ENCODE measurements at places on chromosomes 3 and 15.

DNA sequence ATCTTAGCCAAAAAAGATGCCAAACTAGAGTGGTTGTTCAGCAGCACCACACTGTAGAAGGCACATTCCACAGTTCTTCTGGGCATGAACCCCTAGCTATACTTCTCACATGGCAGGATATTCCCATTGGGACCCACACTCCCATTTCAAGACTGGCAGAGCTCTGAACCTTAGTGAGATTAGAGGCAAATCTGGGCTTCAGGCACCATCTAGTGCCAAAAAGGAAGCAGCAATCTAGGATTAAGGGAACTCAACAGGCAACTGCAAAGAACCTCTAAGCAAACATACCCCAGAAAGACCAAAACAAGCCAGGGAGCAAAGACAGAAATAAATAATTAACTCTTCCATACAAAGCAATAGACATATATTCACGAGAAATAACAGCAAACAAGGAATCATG is 66.2 kb downstream of the TAFA4 start:
- DNase-seq = no peak

- no peak for DNase-seq
Observed at GRCh38 chr3:15756505-15756904, 41.3 kb downstream of the ANKRD28 start.

DNA sequence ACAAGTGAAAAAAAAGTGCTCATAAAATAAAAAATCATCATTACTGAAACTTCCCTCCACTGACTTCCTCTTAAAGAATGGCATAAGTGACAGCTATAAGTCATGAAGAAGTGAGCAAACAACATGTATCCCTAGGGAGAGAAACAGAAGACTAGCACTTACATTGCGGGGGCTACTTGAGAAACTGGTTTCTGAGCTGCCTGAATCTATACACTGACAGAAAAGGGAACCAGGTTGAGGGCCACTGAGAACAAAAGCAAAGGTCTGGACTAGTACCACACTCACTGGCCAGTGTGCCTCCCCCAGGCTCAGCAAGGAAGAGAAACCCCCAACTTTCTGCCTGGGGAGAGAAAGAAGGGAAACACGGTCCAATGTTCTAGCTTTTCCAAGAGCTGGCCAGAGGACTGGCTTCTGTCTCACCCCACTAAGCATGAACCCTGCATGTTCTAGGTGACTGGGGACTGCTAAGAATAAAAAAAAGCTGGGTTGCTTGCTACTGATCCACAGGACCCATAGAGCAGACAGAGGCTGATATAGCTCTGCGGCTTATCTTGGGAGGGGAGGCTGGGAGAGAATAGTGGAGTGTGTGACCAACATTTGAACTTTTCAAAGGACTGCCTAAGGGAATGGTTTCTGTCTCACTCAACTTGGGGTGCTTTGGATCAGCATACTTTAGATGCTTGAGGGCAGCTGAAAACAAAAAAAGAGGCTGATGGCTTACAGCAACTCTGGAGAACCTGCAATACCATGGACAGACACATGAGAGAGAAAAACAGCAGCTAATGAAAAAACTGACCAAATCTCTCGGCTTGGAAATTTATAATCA is 8.1 kb downstream of the RAD18 start:
- DNase-seq = no peak

- DNase-seq = no peak
Observed at GRCh38 chr3:31096661-31097395, 202.4 kb upstream of the GADL1 start.

DNA sequence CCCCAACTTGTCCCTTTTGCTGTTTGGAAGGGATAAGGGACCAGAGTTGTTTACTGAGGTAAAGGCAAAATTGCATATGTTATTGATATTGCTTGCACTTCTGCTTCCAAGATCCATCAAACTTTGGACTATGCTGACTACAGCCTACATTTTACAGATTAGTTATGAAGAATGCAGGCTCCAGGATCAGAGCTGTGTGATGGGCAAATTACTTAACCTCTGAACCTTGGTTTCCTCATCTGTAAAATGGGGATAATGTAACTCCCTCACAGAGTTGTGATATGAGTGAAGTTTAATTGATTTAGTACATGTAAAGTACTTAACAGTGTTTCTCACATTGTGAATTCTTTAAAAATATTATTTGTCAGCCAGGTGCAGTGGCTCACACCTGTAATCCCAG is 15.9 kb downstream of the FAIM start:
- DNase-seq = no peak

DNA sequence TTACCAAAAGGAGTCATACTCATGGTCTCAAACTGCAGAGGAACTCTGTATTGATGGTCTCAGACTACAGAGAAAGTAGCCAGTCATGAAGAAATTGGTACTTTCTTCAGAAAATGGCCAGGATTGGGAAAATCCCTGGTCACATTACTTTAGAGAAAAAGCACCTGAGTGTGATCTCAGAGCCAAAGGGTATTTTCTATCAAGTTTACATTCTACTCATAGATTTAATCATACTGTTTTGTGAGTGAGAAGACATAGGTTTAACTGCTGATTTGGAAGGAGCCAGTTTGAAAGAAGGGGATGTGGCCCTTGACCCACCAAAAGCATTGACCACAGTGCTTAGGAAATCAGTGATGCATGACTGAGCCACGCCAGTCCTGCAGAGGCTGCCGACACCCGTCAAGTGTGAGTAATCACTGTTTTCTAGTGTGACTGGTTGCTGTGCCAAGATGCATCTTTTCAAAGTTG is 203.6 kb downstream of the AKAP13 start:
- DNase-seq = peak; percentile 45

DNA sequence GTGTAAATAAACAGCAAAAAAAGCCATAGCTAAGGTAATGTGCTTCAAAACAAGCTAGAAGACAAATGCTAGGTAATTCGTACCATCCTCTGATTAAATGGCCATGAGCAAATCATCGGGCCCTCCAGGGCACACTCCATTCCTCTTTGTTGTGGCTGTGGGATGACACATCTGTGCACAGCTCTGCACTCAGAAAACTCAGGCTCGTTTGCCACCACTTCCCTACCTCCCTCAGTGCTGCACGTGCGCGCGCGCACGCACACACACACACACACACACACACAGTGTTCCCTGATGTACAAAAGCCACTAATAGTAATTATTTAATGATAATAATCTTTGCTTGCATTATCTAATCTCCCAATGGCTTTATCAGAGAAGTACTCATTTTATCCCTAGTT is 336.6 kb downstream of the FEZF2 start:
- DNase-seq = no peak

GRCh38 chr15:25342629-25343028 is 96.2 kb downstream of the UBE3A start:
- no peak for DNase-seq

DNA sequence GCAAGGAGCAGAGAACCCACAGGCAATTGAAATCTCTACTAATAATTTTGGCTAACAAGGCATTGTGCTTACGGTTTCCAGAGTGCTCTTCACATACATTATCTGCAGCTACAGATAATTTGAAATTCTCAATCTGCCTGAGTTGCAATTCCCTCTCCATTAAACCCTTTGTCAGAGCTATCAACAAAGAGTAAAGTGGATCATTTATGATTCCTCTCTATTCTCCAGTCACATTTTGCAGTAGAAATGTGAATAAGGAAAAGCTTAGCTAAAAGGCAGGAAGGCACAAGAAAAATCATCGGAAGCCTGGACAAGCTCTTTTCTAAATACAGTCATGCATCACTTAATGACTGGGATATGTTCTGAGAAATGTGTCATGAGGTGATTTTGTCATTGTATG is 49.6 kb downstream of the FAM98B start:
- no peak for DNase-seq

- DNase-seq = no peak
Observed at GRCh38 chr15:32877252-32878019, 159.6 kb downstream of the GREM1 start.

GRCh38 chr3:196079682-196080081 is 2.2 kb downstream of the TFRC start:
- no peak for DNase-seq

- no peak for DNase-seq
Observed at GRCh38 chr15:48717458-48717857, 71.9 kb upstream of the FBN1 start.

DNA sequence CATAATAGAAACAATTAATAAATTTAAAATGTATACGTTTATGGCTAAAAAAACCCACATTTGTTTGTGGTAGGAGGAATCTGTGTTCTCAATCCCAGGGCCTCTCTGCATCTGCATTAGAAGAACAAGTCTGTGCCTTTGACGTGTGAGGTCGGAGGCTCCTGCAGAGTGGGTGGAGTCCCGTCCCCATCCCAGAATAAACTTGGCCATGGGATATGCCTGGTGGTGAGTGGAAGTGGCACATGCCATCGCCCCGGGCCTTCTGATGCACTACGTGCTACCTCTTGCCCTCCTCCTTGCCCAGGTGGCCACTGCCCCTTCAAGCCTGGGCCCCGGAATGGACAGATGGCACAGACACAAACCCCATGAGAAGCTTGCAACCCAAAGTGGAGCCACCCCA is 131.1 kb upstream of the NSMCE3 start:
- DNase-seq = no peak

DNA sequence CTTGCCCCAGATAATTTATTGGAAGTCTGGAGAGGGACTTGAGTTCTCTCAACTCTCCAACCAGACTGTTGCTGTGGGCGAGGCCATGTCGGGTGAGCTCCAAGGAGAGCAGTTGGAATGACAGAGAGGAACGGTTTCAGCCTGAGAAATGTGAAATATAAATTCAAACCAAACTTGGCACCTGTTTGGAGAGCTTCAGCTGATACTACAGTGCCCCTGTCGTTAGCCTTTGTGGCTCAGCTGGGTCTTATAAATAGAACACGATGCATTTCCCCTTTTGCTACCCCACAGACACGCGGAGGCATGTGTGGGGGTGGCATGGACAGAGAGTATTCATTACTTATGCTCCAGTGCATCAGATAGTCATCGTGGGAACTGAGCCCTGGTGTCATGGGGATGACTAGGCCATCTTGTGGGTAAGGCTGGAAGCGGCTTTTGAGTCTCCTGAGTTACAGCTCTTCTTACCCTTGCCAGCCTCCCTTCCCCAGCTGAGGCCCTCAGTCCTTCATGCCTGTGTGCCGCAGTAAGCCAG is 15.6 kb downstream of the SMAD3 start:
- peak; percentile 74 for DNase-seq

DNA sequence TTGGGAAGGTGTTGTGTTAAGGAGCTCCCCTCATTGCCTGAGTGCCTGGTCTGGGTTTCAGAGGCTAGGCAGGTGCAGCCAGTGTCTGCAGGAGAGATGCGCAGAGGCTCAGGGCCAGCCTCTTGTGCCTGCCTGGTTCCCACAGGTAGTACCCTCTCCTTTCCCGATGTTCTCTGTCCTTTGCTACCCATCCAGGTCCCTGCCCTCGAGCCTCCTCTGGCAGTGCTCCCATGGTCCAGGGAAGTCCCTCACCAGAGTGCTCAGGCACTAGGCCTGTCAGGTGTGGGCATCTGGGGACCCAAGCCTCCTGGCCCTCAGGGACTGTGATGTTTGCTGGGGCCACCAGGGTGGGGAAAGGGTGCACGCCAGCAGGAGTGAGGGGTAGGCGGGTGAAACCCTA is 5.0 kb downstream of the TRPM1 start:
- DNase-seq = no peak

- no peak for DNase-seq
Observed at GRCh38 chr15:29141308-29142128, 128.1 kb downstream of the NSMCE3 start.

- DNase-seq = peak; percentile 47
Observed at GRCh38 chr3:66195347-66195783, 25.4 kb upstream of the SLC25A26 start.

DNA sequence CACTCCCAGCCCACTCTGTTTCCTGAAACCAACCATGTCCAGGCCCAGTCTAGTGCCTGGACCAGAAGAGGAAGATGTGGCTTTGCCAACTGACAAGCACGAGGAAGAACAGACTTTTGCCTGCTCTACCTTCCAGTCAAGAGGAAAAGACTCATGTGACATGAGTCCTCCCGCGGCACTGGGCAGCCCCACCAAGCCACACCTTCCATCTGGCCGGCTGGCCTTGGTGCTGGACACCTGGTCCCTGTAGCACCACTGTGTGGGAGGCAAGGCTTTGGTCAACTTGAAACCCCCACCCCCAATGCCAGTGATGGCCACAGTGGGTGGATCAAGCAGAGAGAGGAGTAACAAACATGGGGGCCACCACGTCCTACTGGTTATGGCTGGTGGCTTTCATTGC is 12.5 kb downstream of the CHDH start:
- no peak for DNase-seq

DNA sequence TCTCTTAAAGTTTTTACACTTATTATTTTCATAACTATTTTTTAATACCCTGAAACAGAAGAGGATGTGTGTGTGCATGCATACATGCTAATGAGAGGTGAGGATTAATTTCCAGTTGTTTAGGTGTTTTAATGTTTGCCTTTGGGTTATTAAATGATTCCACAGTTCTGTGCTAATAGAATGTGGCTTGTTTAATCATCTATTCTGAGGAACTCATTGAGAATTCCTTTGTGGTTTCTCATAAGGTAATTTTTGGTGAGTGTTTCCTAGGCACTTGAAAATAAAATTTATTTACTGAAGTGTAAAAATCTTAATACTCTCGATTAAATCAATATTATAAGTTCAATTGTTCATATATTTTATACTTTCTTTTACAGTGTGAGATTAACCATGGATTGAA is 38.0 kb downstream of the STAC start:
- DNase-seq = no peak

DNA sequence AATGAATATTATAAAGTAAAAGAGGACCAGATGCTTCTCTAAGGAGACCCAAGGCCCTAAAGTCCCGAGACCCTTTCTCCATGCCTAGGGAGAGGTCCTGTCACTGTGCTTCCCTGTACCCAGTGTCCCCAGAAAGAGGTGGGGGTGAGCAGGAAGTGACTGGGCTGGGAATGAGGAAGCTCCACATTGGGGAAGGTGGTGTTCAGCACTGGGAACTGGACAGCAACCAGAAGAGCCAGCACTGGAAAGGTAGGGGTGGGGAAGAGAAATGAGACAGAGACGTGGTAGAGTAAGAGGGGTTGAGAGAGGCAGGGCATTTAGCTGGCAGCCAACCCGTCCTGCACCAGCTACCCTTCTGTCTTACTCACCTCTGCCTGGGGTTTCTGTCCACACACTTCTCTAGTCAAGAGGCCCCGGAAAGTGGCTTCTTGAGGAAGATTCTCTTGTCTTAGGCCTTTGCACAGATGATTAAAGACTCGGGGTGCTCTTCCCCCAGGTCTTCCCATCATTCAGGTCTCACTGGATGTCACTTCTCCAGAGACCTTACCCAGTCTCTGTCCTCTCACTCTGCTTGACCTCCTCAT is 12.2 kb downstream of the RRP9 start:
- no peak for DNase-seq

GRCh38 chr3:45595364-45596195 is 1.0 kb downstream of the LIMD1 start:
- DNase-seq = no peak

- peak; percentile 84 for DNase-seq
Observed at GRCh38 chr3:20041197-20041780, 1.0 kb downstream of the KAT2B start.

DNA sequence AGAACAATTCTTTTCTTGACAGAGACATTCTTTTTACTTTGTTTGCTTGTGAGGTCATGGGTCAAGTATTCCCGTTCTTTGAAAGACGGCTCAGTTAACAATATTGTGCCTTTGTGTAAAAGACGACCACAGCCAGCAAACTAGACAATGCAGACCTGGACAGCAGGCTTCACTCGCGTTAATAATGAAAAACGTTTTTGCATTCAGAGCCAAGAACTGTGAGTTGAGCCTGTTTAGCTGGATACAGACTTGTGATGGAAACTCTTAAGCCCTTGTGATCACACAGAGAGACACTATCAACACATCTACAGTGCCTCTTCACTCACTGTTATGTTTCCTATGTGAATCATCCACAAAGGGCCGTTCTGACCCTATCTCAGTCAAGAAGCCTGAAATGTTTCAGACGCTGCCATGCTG is 37.3 kb upstream of the CMTM7 start:
- no peak for DNase-seq

GRCh38 chr15:49232236-49232806 is 62.3 kb downstream of the GALK2 start:
- no peak for DNase-seq

Measured in activated T-cell treated with anti-CD3 and anti-CD28 coated beads, Interleukin-2, amount 50 U/mL, for 24 hours (primary cell).